HS-27A (cell line): ENCODE measurements at places on chromosomes 7 and 10.

DNA sequence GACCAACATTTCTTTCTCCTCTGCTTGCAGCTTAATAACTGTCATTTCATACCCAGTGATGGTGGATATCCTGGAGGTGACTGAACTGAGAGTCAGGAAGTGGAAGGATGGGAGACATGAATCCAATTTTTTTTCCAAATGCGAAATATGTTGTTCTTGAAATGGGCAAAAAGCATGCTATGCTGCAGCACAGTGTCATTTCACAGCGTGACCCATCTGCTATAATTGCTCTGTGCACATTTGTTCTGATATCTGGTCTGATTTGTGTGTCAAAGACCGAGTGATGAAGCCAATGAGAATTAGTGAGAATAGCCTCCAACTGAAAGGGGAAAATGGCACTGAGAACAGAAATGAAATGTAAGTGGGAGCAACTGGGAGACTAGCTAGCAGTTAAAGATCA is 329.6 kb upstream of the PHYHIPL start:
- no peak for DNase-seq

DNA sequence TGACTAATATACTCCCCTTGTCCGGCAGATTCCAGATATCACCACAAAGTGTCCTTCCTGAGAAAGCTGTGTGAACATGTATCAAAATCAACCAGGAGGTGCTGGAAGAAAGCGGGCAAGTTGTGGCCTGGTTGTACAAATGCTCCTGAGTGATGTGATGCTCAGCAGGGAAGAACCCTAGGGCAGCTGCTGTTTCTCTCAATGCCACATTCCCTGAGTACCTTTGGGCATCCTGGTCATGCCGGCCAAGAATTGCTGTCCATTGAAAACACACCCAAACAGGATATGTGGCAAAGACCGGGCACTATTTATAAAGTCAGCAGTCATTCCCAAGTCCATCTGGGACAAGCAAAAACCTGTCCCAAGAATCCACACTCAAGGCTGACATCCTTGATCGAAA is 7.8 kb upstream of the ADCY1 start:
- DNase-seq: no peak

DNA sequence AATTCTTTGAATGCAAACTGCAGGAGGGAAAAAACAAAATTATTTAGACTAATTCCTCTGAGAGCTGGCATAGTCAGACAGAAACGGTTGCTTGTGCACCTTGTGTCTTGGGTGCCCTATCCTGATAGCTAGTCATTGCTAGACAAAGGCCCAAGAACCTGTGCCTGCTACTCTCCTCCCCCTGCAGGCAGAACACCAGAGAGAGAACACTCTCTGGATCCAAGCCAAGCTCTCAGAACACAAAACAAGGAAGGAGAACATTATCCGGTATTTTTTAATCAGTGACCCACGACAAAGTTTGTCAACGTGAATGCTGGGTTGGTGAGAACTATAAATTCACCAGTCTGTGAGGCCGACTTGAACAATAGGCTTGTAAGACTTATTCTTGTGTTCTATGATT is 18.8 kb upstream of the PPP1R9A start:
- no peak for DNase-seq

GRCh38 chr10:99845837-99846382 is 63.5 kb downstream of the ABCC2 start:
- peak; percentile 58 for DNase-seq

- no peak for DNase-seq
Measured at GRCh38 chr7:155699180-155699579, 54.7 kb downstream of the RBM33 start.

GRCh38 chr7:94584113-94584512 is 71.8 kb downstream of the SGCE start:
- no peak for DNase-seq

DNA sequence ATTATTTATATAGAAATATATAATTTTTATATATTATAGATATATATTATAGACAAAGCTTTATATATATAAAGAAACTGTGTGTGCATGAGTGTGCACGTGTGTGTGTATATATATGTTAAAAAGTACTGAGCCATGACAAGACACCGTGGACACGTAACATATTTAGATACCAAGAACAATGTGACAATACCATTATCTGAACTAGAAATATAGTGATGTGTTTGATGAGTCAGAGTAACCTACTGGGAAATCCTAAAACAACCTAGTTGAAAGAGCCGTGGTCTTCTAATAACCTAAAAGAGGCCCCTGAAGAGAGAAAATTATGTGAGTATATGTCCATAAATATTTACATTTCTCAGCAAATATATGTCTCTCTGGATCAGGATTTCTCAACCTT is 50.7 kb upstream of the ITGB8 start:
- no peak for DNase-seq

DNA sequence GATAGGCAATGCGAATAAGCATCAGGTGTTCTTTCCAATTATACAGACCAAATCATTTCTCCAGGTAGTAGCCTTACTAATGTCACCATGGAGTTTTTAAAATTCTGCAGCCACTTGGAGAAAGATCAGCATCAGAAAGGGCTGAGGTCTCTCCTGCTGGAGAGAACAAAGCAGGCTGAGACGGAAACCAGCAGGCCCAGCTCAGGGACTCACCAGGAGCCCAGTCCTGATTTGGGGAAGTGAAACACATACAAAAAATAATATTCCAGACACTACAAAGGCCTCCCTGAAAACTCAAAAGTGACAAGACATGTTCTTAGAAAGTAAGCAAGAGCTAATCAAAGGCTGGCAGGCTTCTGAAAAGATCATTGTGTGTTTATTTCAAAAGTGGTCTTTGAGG is 207.1 kb upstream of the GHITM start:
- no peak for DNase-seq

GRCh38 chr7:44967571-44968446 is 11.0 kb downstream of the MYO1G start:
- no peak for DNase-seq

- no peak for DNase-seq
Measured at GRCh38 chr7:134705716-134706115, 59.1 kb downstream of the BPGM start.
